ENCODE measurements at places on chromosomes 12 and 14.

DNA sequence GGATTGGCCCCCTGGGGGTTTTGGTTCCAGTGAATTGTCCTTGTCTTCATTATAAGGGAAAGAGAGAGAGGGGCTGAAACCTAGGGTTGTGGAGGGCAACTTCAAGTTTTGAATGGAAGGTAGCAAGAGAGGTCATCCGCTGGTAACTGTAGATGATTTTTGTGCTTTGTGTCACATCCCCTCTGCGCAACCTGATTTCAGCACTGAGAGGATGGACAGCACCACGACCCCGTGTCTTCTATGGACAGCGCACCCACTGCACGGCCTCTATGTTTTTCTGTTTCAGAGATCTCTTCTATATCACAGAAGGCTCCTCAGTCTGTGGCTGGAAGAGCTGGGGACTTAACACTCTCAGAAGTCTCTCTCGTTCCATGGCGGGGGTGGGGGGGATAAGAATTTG, 127.0 kb upstream of the RPH3A start:
- no peak for DNase-seq

DNA sequence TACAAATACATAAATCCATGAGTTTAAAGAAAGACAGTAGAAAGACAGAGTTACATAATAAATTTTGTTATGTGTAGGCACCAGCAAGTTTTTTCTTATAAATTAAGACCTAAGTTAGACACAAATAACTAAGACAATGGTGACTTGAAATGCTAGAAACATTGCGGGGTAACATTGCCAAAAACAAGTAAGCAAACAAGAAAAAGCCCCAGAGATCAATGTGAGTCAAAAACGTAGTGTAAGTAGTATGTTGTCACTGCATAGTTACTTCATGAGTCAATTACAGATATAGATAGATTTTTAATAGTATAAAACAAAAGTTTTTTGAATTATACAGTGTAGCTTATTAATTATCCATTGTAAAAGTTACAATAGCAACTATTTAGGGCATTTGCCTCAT, 83.4 kb downstream of the CNTN1 start:
- no peak for DNase-seq

DNA sequence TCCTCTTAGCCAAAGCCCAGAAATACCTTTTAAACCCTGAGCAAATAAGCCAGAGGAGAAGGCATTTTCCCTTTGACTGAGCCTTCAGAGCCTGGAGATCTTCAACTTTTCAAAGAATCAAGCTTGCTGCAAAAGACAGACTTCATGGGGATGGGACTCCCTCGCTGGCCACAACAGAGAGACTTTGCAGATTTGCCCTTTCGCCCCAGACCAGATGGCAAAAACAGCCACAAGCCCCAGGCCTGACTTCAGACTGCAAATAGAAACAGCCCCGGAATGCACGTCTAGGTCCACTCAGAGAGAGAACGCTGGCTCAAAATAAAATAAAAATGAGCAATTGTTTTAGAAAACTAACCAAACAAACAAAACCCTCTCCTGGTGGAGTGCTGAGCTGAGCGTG, 114.6 kb upstream of the MED13L start:
- no peak for DNase-seq

GRCh38 chr12:10214895-10215267, 2.2 kb downstream of the GABARAPL1 start:
- DNase-seq = no peak

DNA sequence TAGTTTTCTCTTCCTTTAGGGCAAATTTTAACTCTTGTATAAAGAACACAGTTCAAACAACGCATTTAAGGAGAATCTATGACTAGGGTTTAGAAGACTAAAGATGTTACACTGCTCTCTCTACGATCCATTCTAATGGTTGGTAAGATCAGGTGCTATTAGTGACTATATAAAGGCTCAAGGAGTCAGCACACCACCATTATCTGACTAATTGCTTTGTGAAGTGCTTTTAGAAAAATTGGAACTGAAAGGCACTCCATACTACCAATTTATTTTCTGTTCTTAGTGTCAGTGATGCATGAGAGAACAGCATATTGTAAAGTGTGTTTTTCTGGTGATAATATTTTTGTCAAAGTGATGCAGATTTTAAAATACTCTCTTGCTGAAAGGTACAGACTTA, 136.8 kb downstream of the SYT1 start:
- DNase-seq = no peak

GRCh38 chr12:51941011-51941581, 10.4 kb upstream of the ACVR1B start:
- DNase-seq = no peak

GRCh38 chr12:56987011-56987410, 19.3 kb downstream of the ZBTB39 start:
- DNase-seq = no peak

GRCh38 chr12:96821592-96821991, 85.5 kb upstream of the NEDD1 start:
- DNase-seq = no peak

DNA sequence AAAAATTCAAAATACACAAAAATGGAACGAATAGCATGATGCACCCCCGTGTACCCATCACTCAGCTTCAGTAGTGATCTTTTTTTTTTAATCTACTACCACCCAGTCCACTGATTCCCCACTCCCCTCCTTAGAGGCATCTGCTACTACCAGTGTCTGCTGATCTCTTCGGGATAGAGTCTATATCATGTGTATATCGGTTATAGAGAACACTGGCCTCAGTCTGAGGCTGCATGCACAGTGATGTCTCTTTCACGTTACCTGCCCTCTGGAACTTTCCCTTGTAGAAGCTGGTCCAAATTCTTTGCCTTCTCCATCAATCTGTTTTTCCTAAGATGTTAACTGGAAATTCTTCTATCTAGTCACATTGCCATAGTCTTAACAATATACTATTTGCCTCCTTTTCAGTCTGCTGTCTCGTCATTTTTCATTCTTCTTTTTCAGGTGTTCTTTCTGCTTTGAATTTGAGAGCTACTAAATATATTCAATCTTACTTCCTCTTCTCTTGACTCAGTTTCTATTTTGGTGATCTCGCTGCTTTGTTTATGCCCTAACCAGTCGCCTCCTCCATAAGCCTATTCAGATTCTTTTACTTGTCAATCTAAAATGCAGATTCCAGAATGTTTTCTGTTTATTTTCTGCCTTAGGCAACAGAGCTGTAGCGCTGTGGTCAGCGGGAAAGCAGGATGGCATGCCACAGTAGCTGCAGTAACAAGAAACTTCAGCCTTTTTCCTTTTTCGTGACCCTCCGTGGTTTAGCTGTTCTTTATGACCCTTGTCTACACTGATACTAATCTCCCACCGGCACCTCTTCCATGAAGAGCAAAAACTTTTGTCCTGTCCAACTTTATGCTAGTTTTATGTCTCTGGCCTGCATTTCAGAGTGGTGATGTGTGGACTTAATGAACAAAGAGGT, 67.0 kb downstream of the FBXW8 start:
- DNase-seq = no peak

Measured in CD4-positive, alpha-beta T cell treated with Interleukin-2 at 100 ng/mL for 4 hours (primary cell).